Effector memory CD8-positive, alpha-beta T cell (primary cell): ENCODE measurements at places on chromosomes 2 and 18.
A peak's percentile ranks its signal among the peaks of the same experiment; 100 is the strongest.

- no peak for DNase-seq
These were observed 75.7 kb downstream of the RNF152 start for GRCh38 chr18:61817086-61817485.

GRCh38 chr18:72762515-72763122, 105.2 kb downstream of the NETO1 start:
- DNase-seq: no peak

- DNase-seq: no peak
These were observed 207.5 kb upstream of the EPHA4 start for GRCh38 chr2:221779614-221780067.

- no peak for DNase-seq
These were observed 33.0 kb downstream of the RHOB start for GRCh38 chr2:20479835-20480234.

DNA sequence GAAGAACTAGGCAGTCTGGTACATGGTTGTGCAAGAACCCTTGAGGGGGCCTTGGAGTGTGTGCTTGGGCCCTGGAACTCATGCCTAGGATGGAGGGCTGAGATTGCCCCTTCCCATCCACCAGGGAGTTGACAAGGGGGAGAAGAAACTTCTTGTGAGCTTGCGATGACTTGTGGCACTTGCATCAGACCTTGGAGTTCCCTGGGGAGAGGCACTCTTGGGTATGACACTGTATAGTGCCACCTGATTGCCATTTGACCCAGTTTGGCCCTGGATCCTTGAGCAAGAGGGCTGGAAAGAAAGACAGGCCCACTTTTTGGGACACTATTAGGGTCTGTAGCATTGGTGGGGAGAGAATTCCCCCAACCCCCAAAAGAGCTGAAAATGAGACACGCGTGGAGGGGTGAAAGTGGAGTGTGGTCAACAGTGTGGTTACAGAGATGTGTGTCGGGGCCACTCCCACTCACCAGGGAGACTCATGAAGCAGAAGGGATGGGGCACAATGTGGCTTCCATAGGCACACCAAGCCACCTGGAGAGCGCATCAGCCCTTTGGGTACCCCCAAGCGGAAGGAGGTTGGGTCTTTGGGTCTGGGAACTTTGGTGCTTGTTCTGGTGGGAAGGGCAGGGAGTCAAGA, 101.3 kb downstream of the MSH2 start:
- no peak for DNase-seq

- no peak for DNase-seq
These were observed 28.2 kb downstream of the METTL8 start for GRCh38 chr2:171405546-171405945.

DNA sequence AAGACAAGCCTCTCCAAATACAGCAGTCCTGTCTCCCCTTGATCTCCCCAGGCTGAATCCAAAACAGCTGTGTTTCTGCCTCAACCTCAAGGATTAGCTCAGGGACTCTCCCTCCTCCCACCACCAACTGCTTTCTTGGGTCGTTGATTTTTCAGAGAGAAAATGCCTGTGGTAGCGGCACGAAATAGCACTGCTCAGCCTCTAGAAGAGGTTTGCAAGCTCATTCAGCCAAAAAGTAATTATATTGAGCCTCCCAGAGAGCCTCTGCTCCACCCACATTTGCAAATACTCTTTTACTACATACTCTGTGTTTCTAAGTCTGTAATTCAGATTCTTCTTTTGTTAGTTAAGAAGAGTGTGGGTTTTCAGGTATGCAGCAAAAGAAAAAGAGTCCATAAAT, 396.4 kb upstream of the TNP1 start:
- no peak for DNase-seq

- DNase-seq: no peak
These were observed 197.5 kb upstream of the COPS8 start for GRCh38 chr2:236887953-236888793.

DNA sequence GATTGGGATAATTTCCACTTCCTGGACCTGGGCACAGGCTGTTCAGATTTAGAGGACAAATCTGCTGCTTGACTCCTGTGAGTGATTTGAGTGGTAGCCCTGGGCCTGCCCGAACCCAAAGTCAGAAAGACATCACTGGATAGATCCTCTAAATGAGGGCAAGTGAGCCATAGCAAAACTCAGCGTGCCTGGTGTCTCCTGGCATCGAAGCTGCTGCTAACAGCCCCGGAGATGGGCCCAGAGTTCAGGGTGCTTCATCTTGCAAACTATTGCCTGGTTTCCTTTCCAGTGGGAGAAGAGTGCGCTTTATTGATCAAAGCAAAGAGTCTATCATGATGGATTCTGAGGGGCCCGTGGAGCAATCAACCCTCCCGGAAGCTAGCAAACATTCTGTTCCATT, 153.1 kb upstream of the KLHL29 start:
- no peak for DNase-seq

DNA sequence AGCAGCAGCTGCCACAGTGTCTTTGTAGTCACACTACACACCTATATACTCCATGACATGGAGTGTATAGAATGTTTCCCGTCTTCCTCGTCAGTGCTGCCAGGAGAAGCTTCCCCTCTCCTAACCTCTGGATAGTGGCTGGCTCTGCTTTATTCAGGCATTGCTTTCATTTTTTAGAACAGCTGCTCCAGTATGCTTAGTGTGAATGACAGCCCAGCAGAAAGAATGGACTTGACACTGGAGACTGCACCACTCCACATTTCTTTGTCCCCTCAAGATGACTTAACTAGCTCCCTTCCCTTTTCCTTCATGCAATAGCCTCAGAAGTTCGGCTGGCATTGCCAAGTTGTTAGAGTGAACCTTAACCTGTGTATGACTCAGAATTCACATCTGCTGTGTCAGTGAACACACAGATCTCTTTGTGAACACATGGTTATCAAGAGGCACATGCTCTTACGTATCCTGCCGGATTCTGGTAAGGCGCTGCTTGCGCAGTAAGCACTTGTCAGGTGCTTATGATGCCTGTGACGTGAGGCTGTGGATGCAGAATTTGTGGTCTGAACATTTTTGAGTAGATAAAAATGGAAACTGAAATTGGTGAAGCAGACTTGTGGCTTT, 73.9 kb downstream of the NEDD4L start:
- DNase-seq: no peak

- DNase-seq: no peak
These were observed 55.9 kb upstream of the TLK1 start for GRCh38 chr2:171216631-171217030.

GRCh38 chr2:20198001-20198400, 26.9 kb downstream of the SDC1 start:
- no peak for DNase-seq

DNA sequence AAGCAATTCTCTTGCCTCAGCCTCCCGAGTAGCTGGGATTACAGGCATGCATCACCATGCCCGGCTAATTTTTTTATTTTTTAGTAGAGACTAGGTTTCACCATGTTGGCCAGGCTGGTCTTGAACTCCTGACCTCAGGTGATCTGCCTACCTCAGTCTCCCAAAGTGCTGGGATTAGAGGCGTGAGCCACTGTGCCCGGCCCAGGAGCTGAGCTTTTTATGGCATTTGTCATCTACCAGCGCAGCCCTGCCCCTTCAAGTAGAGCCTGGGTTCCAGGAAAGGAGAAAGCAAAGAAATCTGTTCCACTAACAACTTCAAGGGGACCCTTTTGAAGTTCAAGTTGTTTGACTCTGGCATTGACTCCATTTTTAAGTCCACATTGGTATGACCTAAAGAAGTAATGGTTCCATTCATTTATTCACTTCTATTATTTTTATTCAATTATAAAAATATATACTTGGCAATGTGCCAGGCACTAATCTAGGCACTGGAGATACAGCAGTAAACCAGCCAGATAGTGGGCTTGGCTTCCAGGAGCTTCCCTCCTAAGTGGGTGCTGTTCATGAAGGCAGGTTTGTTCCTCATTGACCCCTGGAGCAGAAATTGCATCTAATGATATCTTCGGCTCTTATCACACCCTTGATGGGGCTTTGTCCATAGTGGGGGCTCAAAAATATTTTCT, 8.0 kb upstream of the SFTPB start:
- DNase-seq: no peak

DNA sequence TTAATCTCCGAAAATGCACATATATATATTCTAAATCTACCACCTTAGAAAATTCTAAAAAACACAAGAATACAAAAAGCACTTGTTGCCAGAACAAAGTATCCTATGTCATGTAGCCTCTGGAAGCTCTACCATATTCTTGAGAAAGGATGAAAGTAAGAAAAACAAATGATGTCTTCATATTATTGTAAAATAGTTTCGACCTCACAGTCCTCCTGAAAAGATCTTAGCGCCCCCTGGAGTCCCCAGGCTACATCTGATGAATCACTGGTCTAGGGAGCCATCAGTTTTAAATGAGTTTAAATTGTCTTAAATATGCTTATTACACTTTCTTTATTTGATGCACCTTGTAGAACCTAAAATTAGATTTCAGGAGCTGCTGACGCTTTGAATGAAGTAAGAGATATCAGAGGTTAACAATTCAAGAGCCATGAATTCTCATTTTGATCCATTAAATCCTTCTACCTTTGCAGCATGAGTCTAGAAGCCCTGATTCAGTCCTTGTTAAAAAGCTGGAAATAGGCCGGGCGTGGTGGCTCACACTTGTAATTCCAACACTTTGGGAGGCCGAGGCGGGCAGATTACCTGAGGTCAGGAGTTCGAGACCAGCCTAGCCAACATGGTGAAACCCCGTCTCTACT, 138.8 kb downstream of the MCFD2 start:
- DNase-seq: peak; percentile 16

GRCh38 chr18:12934454-12935071, 13.2 kb upstream of the SEH1L start:
- DNase-seq: peak; percentile 82

DNA sequence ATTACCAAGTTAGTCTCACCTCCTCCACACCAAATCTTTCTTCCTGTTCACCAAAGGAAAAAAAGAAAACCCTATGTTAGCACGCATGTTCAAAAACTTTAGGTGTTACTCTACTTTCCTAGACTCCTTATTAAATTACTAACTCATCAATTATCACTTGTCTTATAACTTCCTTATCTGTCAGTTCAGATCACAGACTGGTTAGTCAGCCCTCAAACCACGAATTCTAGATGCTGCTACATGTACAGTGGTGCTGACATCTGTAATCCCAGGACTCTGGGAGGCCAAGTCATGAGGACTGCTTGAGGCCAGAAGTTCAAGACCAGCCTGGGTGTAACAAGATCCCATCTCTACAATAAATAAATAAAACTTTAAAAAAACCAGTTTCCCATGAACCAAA, 3.5 kb downstream of the YWHAQ start:
- no peak for DNase-seq

DNA sequence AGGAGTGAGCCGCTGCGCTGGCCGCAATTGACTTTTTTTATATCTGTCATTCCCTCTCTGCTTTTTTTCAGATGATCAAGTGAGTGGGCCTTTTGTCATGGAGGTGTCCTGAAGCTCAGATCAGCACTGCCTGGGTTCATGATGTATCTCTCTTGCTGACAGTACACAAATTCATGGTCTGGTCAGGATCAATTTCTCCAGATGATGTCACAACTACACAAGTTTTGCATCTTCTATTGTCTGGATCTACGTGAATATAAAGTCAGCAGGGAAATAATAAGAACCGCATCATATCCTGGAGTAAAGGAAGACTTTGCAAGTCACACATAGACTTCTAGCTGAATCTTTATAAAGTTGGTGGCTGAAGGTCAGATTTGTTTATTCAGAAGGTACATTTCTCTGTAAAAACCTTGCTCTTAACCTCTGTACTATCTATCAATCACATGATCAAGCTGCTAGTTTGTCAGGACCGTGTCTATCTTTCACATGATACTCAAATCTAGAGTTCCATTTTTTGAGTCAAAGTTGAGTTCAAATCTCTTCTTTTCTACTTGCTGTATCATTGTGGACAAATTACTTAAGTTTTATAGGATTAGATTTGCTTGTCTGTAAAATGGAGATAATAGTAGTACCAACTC, 13.1 kb upstream of the CD28 start:
- DNase-seq: no peak

- no peak for DNase-seq
These were observed 55.9 kb downstream of the MOB4 start for GRCh38 chr2:197571627-197572271.

GRCh38 chr2:190607014-190607597, 41.8 kb upstream of the NAB1 start:
- DNase-seq: no peak

- DNase-seq: no peak
These were observed 59.3 kb downstream of the PMAIP1 start for GRCh38 chr18:59959073-59959472.

DNA sequence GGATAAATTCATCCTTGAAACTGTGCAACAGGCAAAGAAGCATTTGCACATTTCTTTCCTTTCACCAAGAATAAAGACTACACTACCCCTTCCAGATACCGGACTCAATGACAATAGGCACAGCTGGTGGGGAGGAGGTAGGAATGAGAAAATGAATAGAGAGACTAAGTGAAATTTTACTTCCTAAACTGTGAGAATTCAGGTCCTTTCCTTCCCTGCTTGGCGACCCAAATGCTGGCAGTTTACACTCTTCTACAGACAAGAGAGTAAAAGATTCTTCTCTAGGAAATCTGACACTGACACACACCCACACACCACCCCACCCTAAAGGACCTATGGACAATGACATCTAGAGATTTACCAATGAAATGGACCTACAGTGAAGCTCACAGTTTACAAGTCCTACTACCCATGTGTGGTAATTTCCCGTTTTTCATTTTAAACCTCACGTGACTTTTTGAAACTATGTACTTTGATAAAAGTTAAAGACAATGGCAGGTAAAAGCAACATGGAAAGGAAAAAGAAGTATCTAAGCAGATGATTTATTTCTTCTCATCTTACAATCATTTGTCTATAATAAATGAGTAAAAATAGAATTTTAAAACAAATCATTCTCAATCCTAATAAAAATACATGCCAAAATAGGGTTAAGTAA, 27.9 kb downstream of the REV1 start:
- DNase-seq: no peak

DNA sequence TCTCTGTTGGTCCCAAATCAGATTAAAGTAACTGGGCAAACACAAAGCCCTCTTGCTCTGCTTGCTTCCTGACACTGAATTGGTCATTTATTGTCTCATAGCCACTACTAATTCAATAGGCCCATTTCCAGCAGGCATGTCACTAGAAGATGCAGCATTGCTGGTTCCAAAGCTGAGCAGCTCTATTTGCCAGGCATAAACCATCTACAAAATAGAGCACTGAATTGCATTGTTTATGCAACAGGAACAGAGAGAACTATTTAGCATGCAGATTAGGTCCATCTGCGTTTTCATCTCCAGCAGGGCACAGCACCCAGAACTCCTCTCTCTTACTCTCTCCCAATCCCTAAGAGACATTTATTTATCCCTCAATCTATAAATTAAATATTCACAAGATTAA, 227.6 kb downstream of the SUCLG1 start:
- no peak for DNase-seq

- no peak for DNase-seq
These were observed 192.5 kb downstream of the ATAD2B start for GRCh38 chr2:23734416-23734815.

- DNase-seq: no peak
These were observed 174.1 kb downstream of the SMAD7 start for GRCh38 chr18:48776641-48777025.

- DNase-seq: no peak
These were observed 1.4 kb upstream of the SERTAD2 start for GRCh38 chr2:64655018-64655664.

- DNase-seq: no peak
These were observed 29.2 kb upstream of the CDH7 start for GRCh38 chr18:65721619-65722018.
